ENCODE measurements at places on chromosomes 3 and 15.

DNA sequence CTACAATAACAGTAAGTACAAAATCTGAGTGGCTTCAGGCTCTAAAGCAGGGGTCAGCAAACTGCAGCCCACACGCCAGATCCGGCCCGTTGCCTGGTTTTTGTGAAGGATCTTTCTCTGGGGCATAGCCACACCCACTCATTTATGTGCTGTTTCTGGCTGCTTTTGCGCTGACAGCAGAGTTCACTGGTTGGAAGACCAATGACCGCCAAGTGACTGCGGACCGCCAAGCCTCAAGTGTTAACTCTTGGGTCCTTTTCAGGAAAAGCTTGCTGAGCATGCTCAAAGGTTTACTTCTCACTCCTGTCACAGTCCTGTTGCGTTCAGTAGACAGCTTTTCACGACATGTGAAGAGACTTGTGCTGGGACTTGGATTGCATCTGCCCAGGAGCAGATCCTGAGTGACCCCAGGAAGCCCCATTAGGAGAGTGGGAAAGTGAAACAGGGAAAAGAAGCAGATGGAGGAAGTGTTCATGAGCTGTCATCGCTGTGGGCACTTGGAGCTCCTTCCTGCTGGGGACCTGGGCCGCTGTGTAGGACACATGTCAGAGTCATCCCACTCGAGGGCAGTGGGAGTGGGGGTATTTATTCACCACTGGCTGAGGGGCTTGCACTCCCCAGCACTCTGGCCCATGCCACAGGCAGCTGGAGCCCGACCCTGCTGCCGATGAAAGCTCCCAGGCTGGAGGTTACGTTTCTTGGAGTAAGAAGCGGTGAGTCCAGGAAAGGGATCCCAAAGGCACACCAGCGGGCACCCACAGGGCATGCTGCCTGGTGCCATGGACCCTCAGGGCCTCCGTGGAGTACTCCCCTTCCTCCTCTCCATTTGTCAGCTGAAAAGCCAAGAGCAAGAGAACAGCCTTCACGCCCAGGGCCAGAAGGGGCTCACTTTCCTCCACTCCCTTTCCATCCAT, 249.1 kb downstream of the PLCL2 start:
- DNase-seq, result no peak

GRCh38 chr3:184315543-184315867, 1.1 kb downstream of the EIF4G1 start:
- DNase-seq, result no peak

DNA sequence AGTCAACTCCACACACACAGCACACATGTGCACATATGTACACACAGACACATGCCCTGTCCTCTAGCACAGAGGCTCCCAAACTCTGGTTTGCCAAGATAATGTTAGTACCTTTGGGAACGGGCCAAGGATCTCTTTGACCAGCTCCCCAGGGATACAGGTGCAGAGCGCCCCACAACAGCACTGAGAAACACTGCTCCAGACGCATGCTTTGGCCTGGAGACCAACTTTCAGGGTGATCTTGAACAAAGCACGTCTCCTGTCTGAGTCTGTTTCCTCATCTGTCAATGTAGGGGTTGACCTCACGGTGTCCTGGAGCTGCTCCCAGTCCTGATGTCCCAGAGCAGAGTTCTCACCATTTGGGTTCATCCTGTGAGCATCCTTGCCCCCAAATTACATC, 15.9 kb upstream of the SKOR1 start:
- DNase-seq, result no peak

DNA sequence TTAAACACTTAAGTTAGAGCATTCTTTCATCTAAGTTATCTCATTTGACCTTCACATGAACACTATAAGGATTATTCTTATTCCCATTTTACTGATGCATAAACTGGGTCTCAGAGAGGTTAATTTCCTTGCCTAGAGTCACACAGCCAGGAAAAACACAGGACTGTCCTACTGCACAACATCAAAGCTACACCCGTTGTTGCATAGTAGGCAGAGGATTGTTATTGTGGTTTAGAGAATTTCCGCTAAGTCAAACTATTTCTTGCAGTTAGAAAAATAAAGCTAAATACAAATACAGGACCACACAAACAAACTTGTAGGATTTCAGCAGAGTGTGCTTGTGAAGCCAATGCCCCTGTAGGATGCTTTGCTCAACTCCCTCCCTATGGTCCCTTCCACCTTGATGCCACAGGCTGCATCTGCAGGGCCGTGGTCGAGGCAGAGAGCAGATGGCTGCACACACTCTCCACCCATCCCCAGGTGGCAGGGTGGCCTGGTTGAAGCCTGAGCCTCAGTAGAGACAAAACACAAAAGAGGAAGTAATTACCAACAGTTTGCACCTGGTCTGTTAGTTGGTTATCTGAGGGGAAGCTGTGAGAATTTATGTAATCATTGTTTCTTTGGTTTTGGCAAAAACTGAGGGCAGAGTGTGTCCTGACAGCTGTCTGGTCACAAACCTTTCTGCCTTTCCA, 41.1 kb upstream of the SKOR1 start:
- DNase-seq, result no peak

- DNase-seq, result no peak
Measured at GRCh38 chr3:120496278-120497002, 45.6 kb upstream of the FSTL1 start.

DNA sequence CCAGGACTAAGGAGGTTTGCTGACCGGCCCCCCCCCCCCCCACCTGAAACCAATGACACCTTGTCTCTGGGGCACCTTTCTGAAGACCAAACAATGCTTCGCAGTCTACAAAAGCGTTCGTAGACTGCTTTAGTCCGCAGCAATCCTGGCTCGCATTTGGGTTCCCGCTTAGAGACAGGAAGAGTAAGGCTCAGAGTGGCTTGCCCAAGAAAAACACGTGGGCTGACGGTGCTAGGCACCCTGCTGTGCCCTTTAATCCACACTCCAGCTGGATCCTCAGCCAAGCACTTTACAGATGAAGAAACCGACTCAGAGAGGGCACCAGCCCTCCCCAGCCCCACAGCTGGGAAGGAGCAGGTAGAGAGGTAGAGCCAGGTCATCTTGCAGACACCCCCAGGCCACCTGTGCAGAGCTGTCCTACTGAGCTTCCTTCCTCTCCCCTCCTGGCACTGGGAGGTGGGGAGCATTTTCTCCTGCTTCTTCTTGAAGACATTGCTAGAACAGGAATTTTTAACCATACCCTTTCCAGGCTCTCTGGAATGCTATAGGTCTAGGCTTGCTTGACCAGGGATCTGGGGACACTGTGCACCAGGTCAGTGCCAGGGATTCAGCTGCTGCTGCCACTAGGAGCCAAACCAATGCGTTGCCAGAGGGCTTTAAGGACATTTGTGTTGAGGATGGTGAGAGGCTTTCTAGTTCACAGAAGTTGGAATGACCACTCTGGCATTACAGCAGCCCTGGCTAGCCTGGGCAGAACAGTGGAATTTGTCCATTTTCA, 1.0 kb upstream of the KLF15 start:
- DNase-seq, result no peak

- no peak for DNase-seq
Measured at GRCh38 chr15:41546851-41547786, 3.1 kb upstream of the RPAP1 start.

- DNase-seq, result no peak
Measured at GRCh38 chr3:23876923-23877322, 39.9 kb downstream of the NKIRAS1 start.

DNA sequence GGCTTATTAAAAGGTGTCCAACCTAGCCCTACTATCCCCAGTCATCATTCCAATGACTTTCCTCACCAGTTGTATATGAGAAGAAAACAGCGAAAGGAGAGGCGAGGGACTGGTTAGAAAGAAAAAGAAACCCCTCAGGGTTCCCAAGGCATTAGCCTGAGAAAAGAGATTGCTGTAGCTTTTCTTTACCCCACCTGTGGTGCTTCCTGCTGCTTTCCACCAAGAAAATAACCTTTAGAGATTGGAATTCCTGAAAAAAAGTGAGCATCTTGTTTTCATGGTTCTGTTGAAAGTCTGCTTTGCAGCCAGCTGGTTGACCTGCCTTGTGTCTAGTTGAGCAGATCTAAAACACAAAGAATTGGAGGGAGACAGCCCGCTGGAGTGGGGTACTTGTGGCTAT, 196.4 kb downstream of the CADPS start:
- no peak for DNase-seq

DNA sequence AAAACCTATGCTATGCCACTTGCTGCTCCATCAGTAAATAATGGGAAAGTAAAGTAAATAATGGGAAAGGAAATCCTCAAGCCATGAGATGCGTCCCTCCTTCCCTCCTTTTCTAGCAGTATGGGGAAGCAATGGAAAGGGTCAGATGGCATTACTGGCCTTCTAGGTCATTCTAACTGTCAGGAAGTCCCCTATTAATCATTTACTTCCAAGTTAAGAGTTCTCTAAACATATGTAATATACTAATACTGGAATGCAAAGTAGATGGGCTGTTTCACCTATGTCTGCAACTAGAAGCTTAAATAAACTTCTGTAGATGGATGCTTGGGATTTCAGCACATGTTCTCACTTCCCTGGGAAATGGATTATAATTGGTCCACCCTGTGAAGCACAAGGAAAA, 55.9 kb downstream of the MDFIC2 start:
- no peak for DNase-seq

- DNase-seq, result no peak
Measured at GRCh38 chr3:25495726-25496253, 67.7 kb downstream of the RARB start.

- no peak for DNase-seq
Measured at GRCh38 chr3:155778462-155778861, 27.6 kb downstream of the C3orf33 start.

DNA sequence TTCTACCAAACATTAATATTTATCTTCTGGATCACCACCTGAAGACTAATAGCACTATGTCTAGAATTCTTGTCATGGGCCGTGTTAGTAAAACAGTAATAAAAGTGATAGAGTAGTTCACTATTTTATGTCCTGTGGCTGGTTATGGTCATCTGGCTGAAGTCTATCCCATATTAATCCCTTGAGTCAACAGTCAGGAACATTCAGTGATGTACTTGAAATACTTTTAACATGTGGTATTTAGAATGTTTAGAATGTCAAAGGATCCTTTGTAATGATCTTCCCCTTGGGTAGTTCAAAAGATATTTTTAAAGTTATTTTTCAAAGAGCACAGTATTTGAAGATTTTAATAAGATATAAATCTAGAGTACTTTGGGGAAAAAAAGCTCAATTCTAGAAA, 117.0 kb downstream of the MBNL1 start:
- no peak for DNase-seq

DNA sequence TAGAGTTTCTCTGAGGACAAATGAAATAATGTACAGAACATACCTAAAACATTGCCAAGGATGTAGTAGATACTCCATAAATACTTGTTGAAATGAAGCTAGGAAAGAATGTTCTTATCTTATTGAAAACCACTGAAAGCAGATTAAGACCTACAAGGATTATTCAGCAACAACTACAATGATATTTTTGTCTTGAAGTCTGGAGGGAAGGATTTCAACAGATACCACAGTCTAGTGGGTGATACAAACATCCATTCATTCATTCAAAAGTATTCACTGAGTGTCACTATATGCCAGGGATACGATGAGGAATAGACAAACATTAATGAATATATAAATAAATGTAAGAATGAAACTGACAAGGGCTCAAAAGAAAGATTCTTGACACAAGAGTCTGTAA, 74.7 kb upstream of the THBS1 start:
- DNase-seq, result no peak

GRCh38 chr3:88997260-88997659, 110.2 kb upstream of the EPHA3 start:
- no peak for DNase-seq

- DNase-seq, result no peak
Measured at GRCh38 chr3:134059035-134059601, 29.4 kb upstream of the SLCO2A1 start.

GRCh38 chr3:169813278-169813677, 574 bp upstream of the LRRC34 start:
- no peak for DNase-seq

DNA sequence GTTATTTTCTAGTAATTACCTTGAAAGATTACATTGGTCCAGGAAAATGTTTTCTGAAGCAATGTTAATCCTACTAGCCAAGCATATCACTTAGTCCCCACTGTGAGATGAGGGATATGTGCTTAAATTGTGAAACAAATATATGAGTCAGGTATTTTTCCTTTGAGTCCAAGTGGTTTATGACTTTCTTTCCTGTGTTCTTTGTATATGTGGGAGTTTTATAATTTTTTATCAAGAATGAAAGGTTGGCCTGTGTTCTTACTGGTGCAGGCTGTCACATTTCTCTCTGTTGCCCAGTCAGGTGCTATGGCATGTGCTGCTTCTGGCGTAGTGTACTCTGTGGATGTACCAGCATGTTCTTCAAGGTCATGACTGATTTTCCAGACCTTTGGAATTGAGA, 147.4 kb downstream of the CMSS1 start:
- no peak for DNase-seq

Measured in activated T-helper 9 cell treated with anti-CD3 and anti-CD28 coated beads, Interleukin-2, amount 50 U/mL, for 16 hours (primary cell).